ENCODE measurements at places on chromosomes 1 and 21.

- no peak for DNase-seq
Measured at GRCh38 chr1:234559152-234559901, 50.7 kb downstream of the IRF2BP2 start.

GRCh38 chr1:72064196-72065075 lies 217.9 kb downstream of the NEGR1 start:
- no peak for DNase-seq

DNA sequence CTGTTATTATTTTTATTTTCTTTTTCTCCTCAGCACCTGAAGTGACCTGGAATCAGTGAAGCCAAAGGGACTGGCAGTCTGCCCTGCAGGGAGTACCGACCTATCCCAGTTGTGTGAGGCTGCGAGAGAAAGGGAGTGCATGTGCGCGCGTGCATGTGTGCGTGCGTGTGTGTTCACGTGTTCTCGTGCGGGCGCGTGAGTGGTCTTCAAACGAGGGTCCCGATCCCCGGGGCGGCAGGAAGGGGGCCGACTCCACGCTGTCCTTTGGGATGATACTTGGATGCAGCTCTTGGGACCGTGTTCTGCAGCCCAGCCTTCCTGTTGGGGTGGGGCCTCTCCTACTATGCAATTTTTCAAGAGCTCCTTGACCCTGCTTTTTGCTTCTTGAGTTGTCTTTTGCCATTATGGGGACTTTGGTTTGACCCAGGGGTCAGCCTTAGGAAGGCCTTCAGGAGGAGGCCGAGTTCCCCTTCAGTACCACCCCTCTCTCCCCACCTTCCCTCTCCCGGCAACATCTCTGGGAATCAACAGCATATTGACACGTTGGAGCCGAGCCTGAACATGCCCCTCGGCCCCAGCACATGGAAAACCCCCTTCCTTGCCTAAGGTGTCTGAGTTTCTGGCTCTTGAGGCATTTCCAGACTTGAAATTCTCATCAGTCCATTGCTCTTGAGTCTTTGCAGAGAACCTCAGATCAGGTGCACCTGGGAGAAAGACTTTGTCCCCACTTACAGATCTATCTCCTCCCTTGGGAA lies 123.3 kb downstream of the PRDM2 start:
- no peak for DNase-seq

- DNase-seq = peak; percentile 95
Measured at GRCh38 chr1:78649628-78650027, at the start of gene IFI44. IFI44 (plus strand) TSS chr1:78649831; CDS start chr1:78650196, 365 bp downstream.

DNA sequence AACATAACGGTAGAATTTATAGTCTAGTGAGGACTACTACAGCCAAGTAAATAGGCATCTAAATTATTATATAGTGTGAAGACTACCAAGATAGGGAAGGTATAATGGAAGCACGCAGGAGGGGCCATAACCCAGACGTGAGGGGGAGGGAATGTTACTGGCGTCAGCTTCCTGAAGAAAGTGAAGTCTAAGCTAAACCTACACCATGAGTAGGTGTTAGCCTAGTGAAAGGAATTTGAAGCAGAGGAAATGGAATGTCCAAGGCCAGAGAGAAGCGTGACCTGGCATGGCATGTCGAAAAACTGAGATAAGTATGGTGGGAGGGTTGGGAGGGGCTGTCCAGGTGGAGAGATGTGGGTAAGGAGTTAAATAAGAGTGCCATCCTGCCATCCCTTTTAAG lies 140.5 kb downstream of the SLC44A5 start:
- no peak for DNase-seq

DNA sequence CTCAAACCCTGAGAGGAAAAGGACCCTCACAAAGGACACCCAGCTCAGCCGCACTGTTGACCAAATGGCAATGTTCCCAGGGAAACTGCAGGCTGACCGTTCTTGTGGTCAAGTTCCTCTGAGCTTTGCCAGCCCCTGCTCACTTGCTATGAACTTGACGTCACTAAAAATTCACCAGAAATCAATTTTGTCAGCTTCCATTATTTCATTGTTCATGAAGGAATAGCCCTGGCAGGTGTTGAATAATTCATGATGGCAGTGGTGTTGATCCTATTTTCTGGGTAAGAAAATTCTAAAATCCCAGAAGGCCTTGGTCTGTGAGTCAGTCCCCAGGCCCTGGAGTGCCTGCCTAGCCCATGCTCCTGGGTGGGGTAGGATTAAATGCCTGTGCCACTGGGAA lies 318.9 kb downstream of the ZNF326 start:
- DNase-seq = no peak

- no peak for DNase-seq
Measured at GRCh38 chr1:64051796-64052195, 151.6 kb upstream of the UBE2U start.

GRCh38 chr1:56077206-56077605 lies 502.2 kb downstream of the PLPP3 start:
- no peak for DNase-seq

DNA sequence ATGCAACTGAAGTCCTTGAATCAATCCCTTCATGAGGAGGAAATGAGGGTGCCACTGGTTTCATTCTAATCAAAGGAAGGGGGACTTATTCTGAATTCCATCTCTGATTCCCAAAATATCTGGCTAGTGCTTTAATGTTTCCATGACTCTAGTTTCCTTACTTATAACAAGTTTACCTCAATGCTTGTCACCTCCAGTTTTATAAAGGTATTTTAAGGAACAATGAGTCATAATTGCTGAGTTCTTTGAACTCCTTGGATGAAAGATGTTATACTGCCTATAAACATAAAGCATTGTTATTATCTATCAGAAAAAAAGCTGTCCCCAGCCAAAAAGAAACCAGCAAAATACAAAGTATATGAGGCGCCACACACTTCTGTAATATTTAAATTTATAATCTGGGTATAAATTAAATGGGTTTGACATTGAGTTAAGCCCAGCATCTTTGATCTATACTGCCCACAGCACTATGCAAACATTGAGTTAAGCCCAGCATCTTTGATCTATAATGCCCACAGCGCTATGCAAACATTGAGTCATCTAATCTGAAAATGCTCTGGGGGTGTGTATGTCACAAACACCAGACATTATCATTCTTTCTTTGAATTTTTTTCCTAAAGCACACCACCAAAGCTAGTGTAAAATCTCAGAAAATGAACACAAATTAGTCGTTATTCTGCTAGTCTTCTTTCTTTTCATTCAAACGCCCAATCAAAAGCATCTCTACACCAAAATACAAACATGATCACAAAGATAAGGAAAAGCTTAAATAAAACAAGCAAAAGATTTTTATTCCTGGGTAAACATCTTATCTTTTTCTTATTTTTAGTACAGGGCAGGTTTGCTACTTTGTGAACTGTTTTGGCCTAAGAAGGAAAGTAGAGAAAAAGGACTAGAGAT lies 11.5 kb upstream of the CXADR start:
- DNase-seq = peak; percentile 22

- DNase-seq = no peak
Measured at GRCh38 chr21:26945916-26946675, 20.8 kb downstream of the ADAMTS5 start.

DNA sequence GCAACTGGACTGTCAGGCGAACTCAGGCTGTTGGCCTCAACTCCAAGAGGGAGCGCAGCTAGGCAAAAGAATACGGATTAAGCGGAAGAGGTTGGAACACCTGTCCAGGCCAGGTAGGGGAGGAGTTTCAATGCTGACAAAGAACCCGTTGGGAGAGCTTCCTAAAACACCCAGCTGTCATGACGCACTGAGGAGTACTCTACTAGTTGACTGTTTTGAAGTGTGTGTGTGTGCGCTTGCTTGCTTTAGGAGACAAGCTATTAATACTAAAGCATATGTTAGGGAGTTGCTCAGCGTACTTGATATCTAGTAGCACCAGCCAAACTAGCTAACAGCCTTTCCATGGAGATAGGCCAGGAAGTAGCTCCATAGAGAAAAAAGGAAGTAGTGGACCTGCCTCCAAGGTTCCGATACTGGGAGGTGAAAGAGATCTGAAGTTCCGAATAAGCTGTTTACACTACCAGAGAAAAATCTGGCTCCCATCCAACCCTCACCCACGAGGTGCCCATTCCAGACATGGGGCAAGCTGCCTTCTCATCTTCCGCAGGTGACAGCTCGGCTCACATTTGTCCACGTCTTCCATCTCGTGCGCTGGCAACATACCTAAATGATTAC lies 974 bp upstream of the FNBP1L start:
- DNase-seq = peak; percentile 19

DNA sequence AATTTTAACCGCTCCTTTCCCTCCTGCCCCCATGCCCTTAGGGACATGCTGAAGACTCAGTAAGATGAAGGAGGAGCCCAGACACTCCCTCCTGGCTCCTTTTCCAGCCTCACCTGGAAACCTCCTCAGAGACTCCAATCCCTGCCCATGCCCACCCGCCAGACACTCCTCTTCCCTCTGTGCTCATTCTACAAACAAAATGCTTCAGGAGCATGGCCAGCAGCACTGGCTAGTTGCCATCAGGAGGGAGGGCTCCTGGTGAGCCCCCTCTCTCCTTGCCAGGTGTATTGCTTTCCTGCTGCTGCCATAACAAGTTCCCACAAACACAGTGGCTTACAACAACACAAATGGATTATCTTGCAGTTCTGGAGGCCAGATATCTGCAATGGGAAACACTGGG lies 126.1 kb downstream of the PSMG1 start:
- no peak for DNase-seq

- no peak for DNase-seq
Measured at GRCh38 chr1:210536254-210536961, 207.7 kb downstream of the HHAT start.

DNA sequence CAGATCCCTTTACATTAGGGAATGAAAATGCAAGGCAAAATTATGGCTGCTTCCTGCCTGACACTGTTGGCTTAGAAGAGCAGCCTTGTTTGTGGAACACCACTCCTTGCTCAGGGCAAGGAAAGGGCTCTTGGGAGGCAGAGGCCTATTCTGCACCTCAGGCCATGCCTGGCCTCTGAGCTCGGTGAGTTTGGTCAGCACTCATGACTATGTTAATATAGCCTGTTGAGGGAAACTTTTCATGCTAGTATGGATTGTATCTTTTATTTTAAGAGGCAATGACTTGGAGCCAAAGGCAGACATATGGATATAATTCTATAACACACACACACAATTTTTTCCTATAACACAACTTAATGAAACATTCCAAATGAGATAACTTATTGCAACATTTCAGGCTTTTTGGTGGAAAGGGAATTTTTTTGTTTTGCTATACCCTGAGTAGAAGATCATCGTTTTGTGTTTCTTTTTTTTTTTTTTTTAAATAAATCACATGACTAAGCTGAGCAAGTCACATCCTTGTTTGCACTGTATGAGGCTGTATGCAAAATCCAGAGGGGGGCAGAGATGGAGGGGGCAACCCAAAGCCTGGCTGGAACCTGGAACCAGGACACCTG lies 5.6 kb upstream of the YRDC start:
- DNase-seq = no peak

DNA sequence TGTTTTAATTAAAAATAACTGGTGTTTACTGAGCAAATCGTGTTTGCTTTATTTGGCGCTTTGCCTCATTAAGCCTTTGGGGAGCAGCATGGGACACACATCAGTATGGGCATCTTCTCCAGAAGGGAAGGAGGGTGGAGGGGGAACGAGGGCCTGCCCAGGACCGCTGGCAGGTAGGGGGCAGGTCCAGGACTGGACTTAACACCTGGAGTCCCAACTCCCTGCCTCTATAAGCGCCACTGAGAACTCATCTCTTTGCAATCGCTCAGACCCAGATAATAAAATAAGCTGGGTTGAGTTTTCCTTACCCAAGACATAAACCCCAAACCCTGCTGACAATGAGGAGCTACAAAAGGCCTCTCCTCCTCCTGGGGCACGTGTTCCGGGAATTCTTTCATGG lies 15.1 kb downstream of the ABCG1 start:
- DNase-seq = no peak

DNA sequence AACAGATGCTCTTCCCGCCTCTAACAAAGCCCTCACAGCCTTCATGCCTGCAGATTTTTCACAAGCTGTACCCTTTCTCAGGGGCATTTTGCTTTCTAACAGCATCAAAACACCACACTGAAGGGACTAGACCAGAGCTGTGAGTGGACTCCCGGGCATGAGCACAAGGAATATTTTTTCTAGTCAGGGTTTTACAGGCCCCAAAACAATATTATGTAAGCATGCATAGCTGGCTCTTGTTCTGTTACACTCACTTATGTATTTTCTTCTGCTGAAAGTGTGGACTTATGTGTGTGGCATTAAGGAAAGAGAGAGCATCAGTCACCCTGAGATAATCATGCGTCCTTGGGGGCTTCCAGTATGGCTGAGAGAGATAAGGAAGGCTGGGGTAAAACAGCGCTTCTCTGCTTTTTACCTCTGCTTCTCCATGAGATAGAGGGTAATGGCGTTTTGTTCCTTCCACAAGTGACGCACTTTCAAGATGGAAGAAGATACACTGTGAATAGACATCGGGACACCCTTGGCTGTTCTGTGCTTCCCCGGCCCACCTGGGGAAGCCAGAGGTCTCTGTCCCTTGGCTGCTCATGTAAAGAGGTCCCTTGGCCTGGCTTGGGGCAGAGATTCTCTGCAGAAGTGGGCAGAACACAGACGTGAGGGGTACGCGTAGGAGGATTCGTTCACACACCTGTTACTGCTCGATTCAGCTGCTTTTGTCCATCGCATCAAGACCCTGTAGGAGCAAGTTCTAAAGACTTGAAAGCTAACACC lies 266.7 kb upstream of the RAB4A start:
- DNase-seq = no peak

GRCh38 chr1:150484861-150485260 lies 2.4 kb upstream of the TARS2 start:
- peak; percentile 64 for DNase-seq

DNA sequence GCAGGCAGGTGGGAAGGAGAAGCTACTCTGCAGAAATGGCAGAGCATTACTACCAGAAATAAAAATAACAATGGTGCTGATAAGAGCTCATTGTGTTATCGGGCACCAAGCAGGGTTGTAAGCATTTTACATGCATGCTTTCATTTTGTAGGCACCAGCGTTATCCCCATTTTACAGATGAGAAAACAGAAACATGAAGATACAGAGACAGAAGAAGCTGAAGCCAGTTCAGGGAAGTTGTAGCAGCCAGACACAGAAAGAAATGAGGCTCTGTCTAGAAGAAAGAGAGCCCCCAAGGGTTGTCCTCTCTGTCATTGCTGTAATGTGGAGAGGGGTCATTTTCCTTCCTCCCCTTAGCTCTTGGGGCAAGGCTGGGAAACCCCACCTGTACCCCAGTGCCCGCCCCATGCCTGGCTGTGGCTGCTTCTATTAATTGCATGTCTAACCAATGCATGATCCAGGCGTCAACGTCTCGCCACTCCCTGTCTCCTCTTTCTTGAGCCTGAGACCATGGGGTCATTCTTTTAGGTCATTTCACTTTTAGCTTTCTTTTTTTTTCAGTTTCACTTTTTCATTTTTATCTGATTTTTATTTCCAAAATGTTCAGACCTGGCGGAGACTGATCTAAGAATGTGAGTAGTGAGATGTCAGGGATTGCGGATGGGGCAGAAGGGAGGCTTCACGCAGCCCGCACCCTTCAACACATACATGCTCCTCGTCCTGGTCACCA lies 6.8 kb downstream of the OLIG1 start:
- no peak for DNase-seq

GRCh38 chr1:236181059-236181458 lies 38.7 kb downstream of the GPR137B start:
- peak; percentile 48 for DNase-seq

GRCh38 chr21:28738882-28739281 lies 253.8 kb downstream of the LTN1 start:
- DNase-seq = no peak

GRCh38 chr1:231124746-231125145 lies 37.1 kb upstream of the TRIM67 start:
- no peak for DNase-seq
